ENCODE measurements at places on chromosomes 16 and 17.
A peak's percentile ranks its signal among the peaks of the same experiment; 100 is the strongest.

- no peak for DNase-seq
Measured at GRCh38 chr17:28712032-28712704, 480 bp upstream of the PROCA1 start.

- DNase-seq: no peak
Measured at GRCh38 chr17:27466743-27467375, 10.6 kb downstream of the KSR1 start.

GRCh38 chr16:63960321-63960720, 1161.5 kb downstream of the CDH11 start:
- no peak for DNase-seq

DNA sequence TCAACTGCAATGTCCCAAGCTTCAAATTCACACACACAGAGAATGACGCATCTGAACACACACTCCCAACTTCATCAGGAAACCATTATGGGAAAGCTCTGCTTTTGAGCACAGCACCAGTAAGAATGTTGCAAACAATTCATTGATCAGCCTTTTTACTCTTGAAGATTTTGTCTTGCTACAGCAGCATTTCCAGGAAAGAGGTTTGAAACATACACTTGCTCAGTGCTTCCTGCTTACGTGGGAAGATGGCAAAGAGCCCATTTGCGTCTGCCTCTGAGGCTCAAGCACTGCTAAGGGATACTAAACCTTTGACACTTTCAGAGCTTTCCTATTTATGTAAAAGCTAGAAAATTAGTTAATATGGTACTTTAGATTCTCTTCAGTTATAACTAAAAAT, 77.2 kb upstream of the MON1B start:
- peak; percentile 60 for DNase-seq

DNA sequence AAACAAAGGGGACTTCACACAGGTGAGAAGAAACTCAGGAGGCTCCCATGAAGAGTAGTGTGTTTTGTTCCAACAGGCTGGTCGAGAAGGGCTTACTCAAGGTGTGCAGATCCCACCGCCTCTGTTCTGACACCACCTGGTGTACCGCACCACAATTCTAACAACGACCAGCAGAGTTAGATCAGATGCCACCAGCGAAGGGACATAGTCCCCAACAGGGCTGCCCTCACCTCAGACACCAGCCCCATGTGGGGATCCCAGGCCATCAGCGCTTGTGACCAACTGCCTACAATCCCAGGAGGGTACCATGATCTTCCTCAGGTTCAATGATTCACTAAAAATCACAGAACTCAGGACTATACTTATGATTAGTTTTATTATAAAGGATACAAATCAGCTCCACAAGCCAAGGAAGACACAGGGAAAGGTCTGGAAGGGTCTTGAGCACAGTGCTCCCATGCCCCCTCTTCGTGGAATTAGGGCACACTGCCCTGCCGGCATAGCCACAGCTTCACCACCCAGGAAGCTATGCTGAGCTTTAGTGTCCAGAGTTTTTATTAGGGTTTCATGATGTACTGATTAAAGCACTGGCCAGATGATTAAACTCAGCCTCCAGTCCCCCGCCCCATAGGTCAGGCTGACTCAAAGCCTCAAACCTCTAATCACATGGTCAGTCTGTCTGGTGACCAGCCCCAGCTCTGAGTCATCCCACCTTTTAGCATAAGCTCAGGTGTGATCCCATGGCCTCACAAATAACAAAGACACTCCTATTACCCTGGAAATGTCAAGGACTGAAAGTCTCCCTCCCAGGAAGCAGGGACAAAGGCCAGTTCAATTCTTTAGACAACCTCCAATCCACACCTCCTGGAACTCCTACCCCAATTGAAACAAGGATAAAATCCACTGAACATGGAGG, 26.0 kb downstream of the TRIM25 start:
- no peak for DNase-seq

DNA sequence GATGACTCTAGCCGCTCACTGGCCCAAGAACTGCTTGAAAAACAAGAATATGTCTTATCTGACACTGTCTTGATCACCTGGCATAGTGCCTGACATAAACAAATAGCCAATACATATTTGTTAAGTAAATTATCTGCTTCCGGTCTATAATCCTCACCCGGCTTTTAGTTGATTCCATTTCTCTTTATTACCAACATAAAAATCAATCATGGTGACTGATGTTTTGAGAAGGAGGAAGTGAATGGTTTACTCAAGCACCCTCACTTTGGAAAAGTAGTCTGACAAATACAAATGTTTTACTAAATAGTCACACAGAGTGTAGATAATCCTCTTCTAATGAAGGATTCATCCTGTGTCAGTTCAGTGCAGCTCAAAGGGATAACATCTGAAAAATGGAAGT, 47.0 kb downstream of the SKAP1 start:
- no peak for DNase-seq

DNA sequence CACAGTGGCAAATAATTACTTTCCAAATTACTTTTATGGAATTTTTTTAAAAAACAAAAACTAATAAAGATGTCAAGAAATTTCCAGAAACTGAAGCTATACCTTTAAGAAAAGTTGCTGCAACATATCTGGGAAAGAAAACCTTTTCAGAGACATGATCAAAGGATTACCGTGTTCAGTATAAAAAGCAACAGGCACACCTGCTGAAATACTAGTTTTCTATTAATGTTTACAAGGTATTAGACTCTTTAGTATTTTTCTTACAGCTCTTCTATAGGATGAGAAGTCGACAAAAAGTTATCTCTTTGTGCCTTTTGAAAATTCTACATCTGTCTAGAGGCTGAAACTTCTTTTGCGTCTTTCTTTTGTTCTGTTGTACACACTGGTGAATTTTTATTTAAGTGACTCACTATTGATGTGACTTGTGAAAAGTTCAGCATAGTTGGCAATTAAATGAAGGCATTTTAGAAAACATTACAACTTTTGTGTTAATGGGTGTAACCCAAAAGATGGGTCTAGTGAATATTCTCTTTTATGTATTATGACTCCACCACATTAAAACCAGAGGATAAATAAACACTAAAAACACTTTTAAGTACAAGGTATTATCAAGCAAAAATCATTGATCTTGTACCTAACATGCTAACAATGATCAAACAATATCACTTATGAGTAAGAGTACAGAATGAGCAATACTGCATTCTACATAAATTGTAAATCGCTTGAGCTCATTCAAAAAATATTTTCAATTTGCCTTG, 23.8 kb downstream of the NACA2 start:
- no peak for DNase-seq

GRCh38 chr17:83036193-83036592, 43.2 kb upstream of the METRNL start:
- DNase-seq: no peak

DNA sequence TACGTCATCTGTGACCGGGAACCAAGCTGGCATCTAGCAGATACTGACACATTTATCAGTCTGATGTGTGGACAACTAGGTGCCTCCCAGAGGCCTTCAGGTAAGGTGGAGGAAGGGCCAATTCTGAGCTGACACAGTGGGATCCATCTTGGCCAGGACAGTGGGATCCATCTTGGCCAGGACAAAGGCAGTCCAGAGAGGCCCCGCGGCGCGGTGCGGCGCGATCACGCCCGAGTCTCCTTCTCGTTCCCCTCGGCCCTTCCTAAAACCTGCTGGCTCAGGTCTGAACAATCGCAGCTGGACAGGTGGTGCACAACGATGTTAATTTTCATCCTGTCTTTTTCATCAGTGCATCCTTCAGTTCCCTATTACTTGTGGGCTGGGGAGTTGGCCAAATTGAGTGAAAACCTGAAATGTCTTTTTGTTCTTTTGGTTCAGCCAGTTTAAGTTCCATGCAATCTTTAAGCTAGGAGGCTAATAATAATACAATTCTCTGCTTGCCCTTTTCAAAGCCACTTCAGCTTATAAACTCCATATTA, 486 bp upstream of the WSB1 start:
- no peak for DNase-seq

GRCh38 chr16:83588070-83588469, 219.7 kb upstream of the HSBP1 start:
- DNase-seq: no peak
